HTR-8/SVneo (cell line): ENCODE measurements at places on chromosomes 5 and 9.

- DNase-seq: no peak
Observed at GRCh38 chr5:137596941-137597340, 97.8 kb upstream of the SPOCK1 start.

DNA sequence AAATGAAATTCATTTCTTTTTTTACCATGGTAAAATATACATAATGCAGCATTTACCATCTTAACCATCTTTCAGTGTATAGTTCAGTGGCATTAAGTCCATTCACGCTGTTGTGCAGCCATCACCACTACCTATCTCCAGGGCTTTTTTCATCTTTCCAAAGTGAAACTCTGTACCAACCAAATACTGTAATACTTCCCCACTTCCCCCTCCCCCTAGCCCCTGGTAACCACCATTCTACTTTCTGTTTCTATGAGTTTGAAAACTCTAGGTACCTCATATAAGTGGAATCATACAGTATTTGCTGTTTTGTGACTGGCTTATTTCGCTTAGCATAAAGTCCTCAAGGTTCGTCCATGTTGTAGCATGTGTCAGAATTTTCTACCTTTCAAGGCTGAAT lies 23.4 kb downstream of the SPAAR start:
- DNase-seq: no peak

- no peak for DNase-seq
Observed at GRCh38 chr5:15700373-15700772, 200.4 kb downstream of the FBXL7 start.

GRCh38 chr5:89582768-89583339 lies 699.9 kb upstream of the MEF2C start:
- no peak for DNase-seq

GRCh38 chr5:96155147-96155546 lies 193.5 kb upstream of the ELL2 start:
- DNase-seq: no peak

- no peak for DNase-seq
Observed at GRCh38 chr5:131991593-131992324, 19.7 kb downstream of the ACSL6 start.

DNA sequence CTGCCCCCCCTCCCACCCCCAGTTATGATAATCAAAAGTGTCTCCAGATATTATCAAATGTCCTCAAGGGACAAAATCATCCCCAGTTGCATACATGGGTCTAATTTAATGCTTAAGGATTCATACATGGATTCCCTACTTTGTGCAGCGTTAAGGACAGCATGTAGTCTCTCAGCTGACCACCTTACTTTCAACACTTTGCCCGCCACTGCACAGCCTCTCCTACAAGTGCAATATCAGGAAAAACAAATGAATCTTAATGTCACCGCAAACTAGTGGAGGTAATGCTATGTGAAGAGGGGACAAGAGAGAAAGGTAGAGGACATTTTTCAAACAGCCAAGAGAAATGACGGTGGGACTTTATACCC lies 78.6 kb downstream of the TLE1 start:
- no peak for DNase-seq

DNA sequence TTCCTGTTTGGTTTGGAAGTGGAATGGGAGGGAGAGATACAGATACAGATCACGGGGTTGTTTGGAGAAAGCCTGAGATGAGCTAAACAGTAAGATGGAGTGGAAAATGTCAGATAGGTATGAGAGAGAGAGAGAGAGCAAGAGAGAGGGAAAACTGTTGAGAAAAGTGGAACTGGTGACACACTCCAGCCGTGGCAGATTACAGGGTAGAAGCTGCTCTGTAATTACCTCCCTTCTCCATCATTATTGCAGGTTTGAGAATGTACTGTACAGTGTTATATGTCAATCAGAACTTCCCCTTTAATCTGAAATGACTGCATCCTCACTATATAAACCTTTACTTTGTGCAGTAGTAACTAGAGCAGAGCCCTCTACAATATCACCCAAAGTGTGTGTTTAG lies 74.5 kb upstream of the WWC1 start:
- DNase-seq: no peak

- DNase-seq: peak; percentile 75
Observed at GRCh38 chr5:38509185-38509584, 47.3 kb downstream of the LIFR start.

- peak; percentile 33 for DNase-seq
Observed at GRCh38 chr5:138716456-138716924, 36.7 kb upstream of the CTNNA1 start.

GRCh38 chr5:65199993-65200675 lies 281.6 kb downstream of the ADAMTS6 start:
- DNase-seq: no peak

DNA sequence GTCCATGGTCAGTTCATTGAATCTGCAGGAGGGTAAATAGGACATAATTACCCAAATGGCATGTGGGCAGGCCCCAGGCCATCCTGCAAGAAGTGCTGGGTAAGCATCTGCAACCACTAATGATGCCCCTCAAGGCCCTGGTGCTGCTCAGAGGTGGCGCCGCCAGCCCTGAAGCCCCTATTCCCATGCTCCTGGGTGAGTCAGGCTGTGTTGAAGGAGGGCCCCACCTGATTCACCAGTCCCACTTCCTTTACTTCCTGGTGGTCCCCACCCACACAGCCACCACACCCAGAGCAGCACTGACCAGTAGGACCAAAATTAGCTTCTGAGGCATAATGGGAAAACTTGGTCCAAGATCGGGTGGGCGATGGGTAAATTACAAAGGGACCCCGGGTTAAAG lies 120.4 kb upstream of the SPRY4 start:
- DNase-seq: peak; percentile 27

DNA sequence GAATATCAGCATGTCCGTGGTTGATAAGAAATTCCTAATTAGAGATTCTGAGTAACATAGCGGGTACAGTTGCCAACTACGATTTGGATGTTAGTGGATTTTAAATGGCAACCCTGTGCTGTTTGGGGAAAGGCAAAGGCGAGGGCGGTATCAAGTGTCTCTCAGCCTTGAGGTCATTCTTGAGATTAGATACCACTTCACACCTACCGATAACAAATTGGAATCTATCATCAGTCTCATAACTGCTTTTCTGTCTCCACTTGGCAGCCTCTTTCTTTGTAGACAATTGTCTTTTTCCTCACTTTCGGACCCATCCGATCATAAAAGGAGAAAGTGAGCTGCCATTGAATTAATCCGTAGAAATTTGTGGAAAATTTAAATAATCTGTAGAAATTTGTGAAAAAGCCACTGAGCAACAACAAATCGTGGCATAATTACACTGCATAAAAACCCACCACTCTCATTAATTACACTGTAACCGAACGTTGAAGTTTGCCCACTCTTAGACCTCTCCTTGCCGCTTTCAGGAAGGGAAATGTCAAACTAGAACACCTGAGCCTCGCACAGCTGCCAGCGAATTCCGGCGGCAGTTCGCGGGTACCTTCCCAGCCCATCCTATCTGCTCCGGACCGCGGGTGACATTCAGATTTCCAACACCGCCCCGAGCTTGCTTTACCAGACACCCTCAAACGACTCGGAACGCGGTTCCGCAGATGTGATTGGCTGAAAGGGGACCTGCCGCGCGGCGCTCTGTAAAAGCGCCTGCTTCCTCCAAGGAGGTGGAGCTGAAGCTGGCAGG lies 849 bp upstream of the RGMB start:
- peak; percentile 67 for DNase-seq

- no peak for DNase-seq
Observed at GRCh38 chr9:36742264-36742663, 169.6 kb downstream of the MELK start.

- DNase-seq: no peak
Observed at GRCh38 chr5:66724349-66725139, 128.4 kb downstream of the MAST4 start.

DNA sequence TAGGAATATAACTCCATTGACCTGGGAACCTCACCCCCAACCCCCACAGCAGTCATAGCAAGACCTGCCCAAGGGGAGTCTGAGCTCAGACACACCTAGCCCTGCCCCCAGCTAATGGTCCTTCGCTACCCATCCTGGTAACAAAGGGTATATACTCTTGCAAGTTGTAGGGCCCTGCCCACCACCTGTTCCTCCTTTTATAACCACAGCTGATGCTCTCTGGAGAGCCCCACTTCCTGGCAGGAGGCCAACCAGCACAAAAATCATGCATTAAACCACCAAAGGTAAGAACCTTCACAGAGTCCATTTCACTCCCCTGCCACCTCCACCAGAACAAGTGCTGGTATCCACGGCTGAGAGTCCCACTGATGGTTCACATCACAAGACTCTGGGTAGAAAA lies 1195.3 kb upstream of the SEMA6A start:
- DNase-seq: no peak

GRCh38 chr5:60505373-60506171 lies 194.4 kb downstream of the DEPDC1B start:
- no peak for DNase-seq

- no peak for DNase-seq
Observed at GRCh38 chr5:137825165-137825564, 42.5 kb upstream of the MYOT start.

GRCh38 chr9:72817413-72817812 lies 135.4 kb downstream of the ALDH1A1 start:
- DNase-seq: no peak

GRCh38 chr5:27734838-27735237 lies 696.5 kb upstream of the CDH9 start:
- DNase-seq: no peak

GRCh38 chr5:134406390-134406789 lies 5.3 kb downstream of the CDKN2AIPNL start:
- DNase-seq: no peak

GRCh38 chr9:113785334-113785733 lies 90.8 kb upstream of the ZNF618 start:
- DNase-seq: no peak

- no peak for DNase-seq
Observed at GRCh38 chr5:82798676-82799075, 278.5 kb downstream of the TMEM167A start.

- no peak for DNase-seq
Observed at GRCh38 chr9:76701441-76702039, 62.7 kb upstream of the PCA3 start.

GRCh38 chr5:342501-343460 lies 21.3 kb downstream of the AHRR start:
- no peak for DNase-seq

DNA sequence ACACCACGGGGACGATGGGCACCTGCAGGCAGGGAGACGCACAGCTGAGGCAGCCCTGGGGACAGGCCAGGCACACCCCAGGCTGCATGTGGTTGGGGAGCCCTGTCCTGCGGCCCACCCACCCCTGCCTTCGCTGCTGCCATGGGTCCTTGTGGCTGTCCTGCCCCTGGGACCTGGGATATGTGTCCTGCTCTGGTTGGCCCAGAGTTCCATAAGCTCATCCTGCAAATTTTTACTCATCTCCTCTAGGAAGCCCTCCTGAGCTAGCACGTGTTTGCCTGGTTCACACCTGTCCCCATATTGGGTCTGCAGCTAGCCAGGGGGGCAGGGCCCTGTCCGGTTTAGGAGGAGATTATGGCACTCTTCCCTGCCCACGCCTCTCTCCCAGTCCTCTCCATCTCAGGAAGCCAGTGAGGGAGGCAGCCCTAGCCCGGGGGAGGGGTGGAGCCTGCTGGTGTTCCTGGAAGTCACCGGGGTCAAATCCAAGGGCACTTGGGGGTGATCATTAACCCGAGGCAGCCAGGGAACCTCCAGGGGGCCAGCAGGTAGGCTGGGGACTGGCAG lies 12.2 kb downstream of the EGFL7 start:
- no peak for DNase-seq

GRCh38 chr9:132068605-132069004 lies 11.1 kb downstream of the MED27 start:
- DNase-seq: no peak

GRCh38 chr5:179375831-179376365 lies 30.6 kb upstream of the ADAMTS2 start:
- no peak for DNase-seq

DNA sequence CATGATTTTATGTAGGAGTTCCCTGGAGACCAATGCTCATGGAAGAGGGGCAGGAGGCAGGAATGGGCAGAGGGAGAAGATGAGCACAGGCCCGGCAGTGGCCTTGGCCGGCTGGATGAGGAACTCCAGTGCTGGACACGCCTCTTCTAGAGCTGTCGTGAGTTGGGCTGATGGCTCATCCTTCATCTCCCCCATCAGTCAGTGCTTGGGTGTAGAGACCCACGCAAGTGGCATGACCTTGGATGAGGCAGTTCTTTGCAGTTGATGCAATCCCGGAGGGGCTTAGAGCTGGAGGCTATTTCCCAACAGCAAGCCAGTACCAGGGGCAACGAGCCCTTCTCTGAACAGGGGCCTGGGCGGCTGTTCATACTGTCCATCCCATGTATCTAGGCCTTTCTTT lies 25.5 kb upstream of the ARAP3 start:
- no peak for DNase-seq

GRCh38 chr9:92870289-92870688 lies 7.5 kb downstream of the ZNF484 start:
- DNase-seq: no peak

GRCh38 chr5:89276566-89277305 lies 393.8 kb upstream of the MEF2C start:
- no peak for DNase-seq

DNA sequence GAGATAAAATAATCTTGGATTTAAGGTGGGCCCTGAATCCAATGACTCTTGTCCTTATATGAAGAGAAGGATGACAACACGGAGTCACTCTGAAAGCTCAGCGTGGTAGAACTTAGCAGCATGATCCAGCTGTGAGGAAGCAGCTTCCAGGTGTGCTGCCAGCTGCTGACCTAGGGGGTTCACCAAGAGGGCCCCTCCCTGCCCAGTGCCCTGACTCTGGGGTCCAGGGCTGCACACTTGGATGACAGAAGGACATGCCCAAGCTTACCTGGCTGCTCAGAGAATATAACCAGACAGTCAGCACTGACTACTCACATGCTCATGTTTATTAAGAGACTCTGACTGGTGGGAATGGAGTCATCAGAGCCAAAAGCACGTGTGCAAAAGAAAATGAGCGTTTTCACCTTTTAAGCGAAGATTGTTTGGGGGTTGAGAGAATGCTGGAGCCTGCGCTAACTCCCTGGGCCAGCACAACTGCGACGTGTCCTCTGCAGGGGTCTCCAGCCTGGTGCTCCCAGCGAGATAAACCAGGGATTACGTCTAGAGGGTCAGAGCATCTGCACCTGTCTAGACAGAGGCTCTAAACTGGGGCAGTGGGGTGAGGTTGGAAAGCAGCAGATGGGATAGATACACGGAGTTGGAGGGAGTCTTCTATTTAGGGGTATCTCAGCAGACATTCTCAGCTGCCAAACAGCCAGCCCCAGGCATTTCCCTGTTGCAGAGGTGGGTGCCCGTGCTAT lies 41.3 kb downstream of the ROPN1L start:
- DNase-seq: no peak

DNA sequence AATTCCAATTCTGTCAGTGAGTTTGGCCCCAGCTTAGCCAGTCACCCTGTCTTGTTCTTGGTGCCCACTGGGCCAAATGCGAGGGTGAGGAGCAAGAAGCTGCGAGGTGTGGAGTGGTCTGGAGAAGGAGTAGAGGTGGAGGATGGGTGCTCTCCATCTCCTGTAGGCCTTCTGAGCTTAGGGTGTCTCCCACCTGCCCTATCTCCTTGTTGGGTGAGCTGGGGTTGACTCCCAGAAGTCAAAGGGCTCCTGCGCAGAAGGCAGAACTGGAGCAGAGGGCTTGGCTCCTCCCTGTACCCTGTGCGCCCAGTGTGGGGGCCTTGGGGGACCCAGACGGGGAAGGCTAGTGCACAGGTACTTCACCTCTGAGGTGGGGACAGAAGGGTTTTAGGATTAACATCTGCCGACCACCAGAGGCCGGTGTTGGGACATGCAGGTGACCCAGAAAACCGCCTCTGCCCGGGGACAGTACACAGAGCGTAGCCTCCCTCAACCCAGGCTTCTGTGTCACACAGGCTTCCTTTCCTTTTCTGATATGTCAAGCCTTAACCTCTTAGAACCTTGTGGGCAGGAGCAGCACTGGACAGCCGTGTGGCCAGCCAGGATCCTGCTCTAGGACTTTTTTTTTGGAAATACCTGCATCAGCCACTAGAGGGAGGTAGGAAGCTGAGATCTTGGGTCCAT lies 16.9 kb downstream of the IL5 start:
- peak; percentile 74 for DNase-seq
